ENCODE measurements at places on chromosomes 1 and 21. TPM values are rescaled to one million over a fixed set of nuclear protein-coding genes. Genes with fewer than 3 reads are reported as not detected.

GRCh38 chr1:149966405-149966804, 29.7 kb upstream of the MTMR11 start:
- H3K27me3 ChIP-seq: no peaks in the 10 kb centered on the region
- H3K4me3 ChIP-seq: no peak overlapping the region
- DNase-seq: no peak
- no peaks in the 10 kb centered on the region for H3K36me3 ChIP-seq
- H3K4me1 ChIP-seq: peaks cover 15% of the 10 kb centered on the region

DNA sequence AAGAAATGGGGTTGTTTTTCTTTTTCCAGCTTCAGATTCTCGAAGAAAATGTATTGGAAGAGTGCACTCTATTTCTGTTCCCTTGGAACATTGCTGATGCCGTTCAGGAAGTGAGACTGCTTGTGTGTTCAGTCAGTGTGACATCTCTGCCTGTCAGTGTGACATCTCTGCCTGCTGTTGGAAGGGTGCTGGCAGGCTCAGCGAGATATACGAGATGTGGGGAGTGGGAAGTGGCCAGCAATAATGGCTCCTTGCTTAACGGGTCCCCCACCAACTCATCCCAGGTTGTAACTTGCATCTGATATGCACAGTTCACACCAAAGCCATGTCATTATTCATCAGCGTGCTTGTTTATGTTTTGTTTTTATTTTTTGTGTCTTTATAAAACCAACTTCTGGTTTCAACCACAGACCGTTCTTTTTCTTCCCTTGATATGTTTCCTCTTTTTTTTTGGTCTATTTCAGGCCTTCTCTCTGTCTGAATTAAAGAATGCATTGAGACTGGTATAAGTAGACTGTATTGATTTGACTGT, 145.4 kb downstream of the GALNT2 start:
- peak overlapping the region; percentile 64 for H3K27ac ChIP-seq
- no peaks in the 10 kb centered on the region for H3K36me3 ChIP-seq
- H3K27me3 ChIP-seq: no peaks in the 10 kb centered on the region
- no peaks in the 10 kb centered on the region for H3K4me1 ChIP-seq
- peak; percentile 46 for DNase-seq

GRCh38 chr21:45080639-45081414, 6.4 kb downstream of the ADARB1 start:
- peaks cover 5% of the 10 kb centered on the region for H3K27me3 ChIP-seq
- no peak for DNase-seq
- H3K27ac ChIP-seq: peak overlapping the region; percentile 51
- no peaks in the 10 kb centered on the region for H3K36me3 ChIP-seq

GRCh38 chr1:206001476-206001888, 1.7 kb downstream of the RAB7B start:
- no peaks in the 10 kb centered on the region for H3K36me3 ChIP-seq
- DNase-seq: no peak
- peak overlapping the region; percentile 42 for H3K27ac ChIP-seq

- peak overlapping the region; percentile 10 for H3K27ac ChIP-seq
- DNase-seq: peak; percentile 60
- peaks cover 10% of the 10 kb centered on the region for H3K4me1 ChIP-seq
- H3K4me3 ChIP-seq: peak overlapping the region; percentile 42
These were observed 351 bp downstream of the MIXL1 start for GRCh38 chr1:226223786-226224244.

GRCh38 chr1:26571381-26571780, 41.8 kb downstream of the RPS6KA1 start:
- no peak for DNase-seq
- H3K4me3 ChIP-seq: no peak overlapping the region
- no peak overlapping the region for H3K27ac ChIP-seq

DNA sequence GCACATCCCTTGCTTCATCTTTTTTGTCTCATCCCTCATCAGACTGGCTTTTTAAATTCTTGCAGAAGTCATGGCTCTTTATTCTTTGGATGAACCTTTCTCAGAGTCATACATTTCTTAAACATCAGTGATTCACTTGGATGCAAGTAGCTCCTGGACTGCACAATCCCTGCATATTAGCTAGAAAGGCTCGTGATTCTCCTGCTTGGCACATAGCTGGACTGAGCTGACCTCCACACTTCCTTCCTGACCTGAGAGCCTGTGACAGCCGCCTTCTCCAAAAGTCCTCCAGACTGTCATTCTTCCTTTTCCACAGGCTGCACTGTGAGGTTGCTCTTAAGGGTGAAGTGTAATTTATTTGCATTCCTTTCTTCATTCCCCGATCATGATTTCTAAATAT, 109.4 kb downstream of the RGL1 start:
- H3K27me3 ChIP-seq: no peaks in the 10 kb centered on the region
- no peaks in the 10 kb centered on the region for H3K36me3 ChIP-seq
- no peak overlapping the region for H3K4me3 ChIP-seq
- DNase-seq: no peak

Gene RPTN
- not detected for total RNA-seq

Gene NBPF9
- 13.8 TPM for total RNA-seq

Gene PIGK
- 1.1 TPM for total RNA-seq

Data from transverse colon (tissue), 4 donors.